ENCODE measurements at places on chromosomes 2 and 18.

- no peak for DNase-seq
Observed at GRCh38 chr2:211867845-211868451, 670.7 kb downstream of the ERBB4 start.

DNA sequence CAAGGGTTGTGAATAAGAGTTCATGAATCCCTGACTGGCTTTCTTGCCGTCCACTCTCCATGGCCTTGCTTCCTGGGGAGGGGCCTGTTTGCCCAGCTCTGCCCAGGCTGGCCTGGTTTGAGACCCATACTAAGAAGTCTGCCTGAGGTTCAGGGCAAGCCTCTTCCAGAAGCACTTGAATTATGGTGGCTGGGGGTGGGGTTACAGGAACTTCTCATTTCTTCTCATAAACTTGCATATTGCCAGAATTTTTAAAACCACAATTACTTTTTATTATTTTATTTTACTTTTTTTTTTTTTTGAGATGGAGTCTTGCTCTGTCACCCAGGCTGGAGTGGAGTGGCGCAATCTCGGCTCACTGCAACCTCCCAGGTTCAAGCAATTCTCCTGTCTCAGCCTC lies 42.0 kb downstream of the GORASP2 start:
- no peak for DNase-seq

- DNase-seq = peak; percentile 91
Observed at GRCh38 chr2:195613922-195614321, 43.1 kb upstream of the SLC39A10 start.

GRCh38 chr2:42233976-42234441 lies 64.9 kb downstream of the EML4 start:
- DNase-seq = no peak

- DNase-seq = peak; percentile 15
Observed at GRCh38 chr2:205129531-205129930, 552.8 kb upstream of the NRP2 start.

DNA sequence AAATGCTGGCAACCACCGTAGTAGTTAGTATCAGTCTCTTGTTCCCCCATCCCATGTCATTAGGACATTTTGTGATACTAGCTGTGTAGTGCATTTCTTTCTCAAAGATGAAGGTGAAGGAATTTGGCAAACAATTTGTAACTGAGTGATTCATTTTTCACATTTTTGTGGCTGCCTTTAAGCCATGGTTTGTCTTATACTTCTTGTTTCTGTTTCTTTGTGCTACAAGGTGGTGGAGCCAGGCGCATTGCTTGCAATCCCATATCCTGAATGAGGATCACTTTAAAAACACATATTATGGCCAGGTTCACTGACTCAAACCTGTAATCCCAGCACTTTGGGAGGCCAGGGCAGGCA lies 40.6 kb downstream of the GPD2 start:
- DNase-seq = no peak

DNA sequence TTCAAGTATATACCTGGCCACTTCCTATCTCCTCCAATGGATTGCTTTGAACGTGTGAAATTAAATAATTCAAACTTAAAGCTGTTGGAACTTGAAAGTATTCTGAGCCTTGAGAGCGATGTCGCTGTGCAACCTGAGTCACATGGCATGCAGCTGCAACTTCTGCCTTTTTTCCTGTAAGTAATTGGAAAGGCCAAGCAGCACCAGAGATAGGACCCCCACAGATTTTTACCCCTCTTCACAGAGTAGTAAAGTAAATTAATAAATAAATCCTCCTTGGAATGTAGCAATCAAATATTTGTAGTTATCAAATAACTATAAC lies 3.2 kb upstream of the RNF149 start:
- no peak for DNase-seq

DNA sequence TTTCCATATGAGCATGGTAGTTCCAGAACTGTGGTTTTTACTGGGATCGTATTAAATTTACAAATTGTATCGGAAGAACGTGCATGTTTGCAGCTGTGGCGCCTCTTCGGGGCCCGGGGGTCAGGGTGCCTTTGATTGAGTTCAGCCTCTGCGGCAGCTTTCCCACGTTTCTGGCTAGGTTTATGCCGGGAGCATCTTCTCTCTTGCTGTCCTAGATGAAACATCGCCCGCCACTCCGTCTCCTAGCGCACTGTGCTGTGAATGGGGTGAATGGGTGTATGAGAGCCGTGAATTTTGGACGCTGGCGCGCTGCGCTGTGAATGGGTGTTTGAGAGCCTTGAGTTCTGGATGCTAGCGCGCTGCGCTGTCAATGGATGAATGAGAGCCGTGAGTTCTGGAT lies 12.3 kb downstream of the PDCD1 start:
- no peak for DNase-seq

DNA sequence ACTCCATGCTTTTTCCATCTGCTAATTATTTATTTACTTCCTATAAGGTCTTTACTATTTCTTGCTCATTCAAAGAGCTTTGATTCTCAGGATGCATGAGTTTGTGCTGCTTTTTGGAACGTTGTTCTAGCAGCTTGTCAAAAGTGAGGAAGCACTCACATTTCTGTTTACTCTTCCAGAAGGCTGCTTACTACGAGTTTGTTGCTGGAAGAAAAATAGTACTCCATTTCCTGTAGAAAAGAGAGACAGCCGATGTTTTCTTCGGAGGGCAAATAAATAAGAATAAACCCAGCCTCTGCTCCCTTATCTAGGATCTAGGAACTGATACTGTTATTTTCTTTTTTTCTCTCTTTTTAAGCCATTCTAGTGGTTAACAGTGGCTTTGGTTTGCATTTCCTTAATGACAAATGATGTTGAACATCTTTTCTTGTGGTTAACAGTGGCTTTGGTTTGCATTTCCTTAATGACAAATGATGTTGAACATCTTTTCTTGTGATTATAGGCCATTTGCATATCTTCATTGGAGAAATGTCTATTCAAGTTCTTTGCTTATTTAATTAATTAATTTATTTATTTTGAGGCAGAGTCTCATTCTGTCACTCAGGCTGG lies 20.5 kb downstream of the CYP27A1 start:
- DNase-seq = no peak

DNA sequence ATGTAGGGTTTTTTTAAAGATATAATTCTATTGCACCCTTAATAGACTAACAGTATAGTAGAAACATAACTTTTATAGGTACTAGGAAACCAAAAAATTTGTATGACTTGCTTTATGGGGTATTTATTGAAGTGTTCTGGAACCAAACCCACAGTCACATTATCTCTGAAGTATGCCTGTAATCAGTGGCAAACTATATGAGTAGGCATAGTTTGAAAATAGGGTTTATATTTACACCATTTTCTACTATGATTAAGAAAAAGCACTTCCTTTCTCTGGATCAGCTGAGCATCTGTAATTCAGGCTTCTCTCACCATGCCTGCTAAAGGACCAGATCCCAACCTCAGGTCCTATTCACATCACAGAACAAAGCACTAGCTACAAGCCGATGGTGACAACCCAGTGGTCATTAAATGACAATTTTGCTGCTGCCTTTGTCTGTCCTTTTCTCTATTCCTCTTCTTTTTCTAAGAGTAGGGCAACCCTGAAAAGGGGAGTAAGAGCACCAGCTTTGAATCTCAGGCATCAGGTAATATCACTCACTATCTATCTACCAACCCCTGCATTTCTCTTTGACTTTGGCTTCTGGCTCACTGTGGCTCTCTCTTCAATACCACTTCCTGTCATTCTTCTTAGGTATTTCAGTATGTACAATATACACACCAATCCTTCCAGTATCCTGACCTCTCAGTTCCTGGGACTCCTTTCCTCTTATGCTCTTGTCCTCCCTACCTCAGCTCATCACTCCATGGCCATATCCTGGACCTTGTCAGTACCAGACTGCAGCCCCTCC lies 14.4 kb downstream of the NEMP2 start:
- DNase-seq = no peak

DNA sequence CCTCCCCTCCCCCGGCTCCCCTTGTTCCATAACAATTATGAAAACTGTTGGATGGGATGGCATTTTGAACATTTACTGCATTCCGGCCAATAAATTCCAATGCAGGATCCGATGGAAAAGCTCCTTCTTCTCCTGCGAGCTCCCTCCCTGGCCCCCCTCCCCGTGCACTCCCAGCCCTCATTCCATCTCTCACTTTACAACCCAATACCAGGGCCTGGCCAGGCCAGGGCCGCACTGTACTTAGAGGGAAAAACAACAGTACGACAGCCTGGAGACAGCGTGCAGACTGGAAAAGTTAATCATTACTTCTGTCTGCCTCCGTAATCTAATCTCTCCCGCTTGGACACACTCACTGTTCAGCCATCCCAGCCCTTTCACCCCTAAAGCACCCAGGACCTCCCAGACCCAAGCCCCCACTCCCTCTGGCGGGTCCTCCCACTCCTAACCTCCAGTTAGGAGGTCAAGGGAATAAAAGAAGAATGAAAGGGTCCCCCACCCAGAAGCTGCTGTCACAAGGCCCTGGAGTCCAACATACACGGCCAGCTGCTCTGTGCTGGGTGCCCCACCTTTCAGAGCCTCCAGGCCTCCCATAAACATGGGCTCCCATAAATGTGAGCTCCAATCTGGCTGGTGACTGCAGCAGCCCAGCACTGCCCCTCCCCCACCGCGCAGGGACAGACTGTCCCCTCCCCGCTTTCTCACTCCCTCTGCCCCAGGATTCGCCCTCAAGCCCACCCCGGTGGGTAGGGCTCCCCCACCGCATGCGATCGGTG lies 20.6 kb downstream of the SMAD7 start:
- peak; percentile 51 for DNase-seq

GRCh38 chr2:222451224-222451674 lies 26.9 kb downstream of the SGPP2 start:
- no peak for DNase-seq

DNA sequence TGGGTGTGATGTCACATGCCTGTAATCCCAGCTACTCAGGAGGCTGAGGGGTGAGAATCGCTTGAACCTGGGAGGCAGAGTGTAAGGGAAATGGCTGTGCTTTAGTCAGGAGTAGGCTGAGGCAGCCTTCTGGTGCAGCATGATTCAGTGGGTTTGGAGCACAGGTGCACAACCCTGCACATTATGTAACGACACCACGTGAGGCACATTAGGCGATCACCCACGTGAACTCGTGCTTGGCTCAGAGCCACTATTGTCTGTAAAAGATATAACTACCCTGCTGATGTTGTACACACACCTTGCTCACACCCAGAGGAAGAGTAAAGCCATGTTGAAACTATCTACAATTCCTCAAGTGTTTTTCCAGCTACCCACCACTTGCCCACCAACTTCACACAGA lies 54.8 kb upstream of the ZC3H15 start:
- DNase-seq = no peak

GRCh38 chr2:99863236-99863902 lies 279.0 kb downstream of the AFF3 start:
- no peak for DNase-seq

GRCh38 chr2:74425523-74425922 lies 4.0 kb downstream of the WDR54 start:
- DNase-seq = no peak

DNA sequence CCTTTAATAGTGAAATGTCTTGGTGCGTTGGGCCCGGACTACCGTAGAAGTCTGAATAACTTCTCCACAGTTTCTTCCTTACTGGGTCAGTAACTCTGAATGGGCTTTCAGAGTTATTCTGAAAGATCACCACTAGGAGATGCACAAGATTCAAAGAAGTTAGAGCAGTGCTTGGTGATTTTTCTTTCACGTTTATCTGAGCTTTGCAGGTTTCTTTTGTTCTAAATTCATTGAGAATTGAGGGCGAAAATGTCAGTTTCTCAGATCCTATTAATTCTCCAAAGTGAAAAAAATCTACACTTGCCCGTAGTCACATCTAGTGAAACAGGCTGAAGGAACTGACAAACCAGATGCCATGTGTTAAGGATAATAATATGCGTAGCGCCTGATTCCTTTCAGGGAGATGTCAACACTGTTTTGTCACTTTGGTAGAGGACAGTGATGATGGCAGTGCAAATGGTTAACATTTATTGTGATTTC lies 70.1 kb downstream of the QPCT start:
- DNase-seq = peak; percentile 75

DNA sequence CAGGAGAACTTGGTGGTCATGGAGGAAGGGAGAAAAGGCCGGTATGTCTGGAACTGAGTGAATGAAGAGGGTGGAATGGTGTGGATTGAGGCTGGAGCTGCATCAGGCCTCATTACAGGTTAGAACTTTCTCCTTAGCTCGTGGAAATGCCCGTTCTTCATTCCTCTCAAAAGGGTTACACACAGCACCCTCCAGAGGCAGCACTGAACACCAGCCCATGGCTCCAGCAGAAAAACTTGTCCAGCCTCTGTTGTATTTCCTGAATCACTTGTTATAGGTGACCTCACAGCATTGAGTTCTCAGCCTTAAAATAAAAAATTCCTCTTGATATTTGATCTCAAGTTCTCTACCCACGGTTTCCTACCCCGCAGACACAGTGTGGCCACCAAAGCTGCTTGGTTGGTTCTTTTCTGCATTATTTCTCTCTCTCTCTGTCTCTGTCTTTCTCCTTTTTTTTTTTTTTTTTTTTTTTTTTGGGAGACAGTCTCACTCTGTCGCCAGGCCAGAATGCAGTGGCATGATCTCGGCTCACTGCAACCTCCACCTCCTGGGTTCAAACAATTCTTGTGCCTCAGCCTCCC lies 89.6 kb downstream of the ITGB1BP1 start:
- peak; percentile 51 for DNase-seq

GRCh38 chr2:2237563-2237962 lies 93.5 kb downstream of the MYT1L start:
- no peak for DNase-seq

DNA sequence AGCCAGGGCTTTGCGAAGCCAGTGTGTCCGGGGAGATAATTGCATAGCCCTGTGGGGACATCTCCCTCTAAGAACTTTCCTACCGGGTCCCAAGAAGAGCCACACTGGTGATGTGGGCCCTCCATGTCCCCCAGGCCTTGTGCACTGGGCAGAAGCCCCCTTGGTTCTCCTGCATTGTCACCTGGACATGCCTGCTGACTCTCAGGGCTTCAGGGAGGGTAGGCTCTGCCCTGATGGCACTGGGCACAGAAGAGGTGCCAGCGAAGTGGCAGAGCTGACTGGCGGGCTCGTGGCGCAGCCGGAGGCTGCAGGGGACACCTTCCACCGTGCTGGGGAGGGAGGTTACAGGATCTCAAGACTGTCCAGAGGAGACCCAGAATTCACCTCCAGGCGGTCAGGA lies 28.3 kb downstream of the GLI2 start:
- no peak for DNase-seq

GRCh38 chr2:219434468-219434717 lies 250 bp upstream of the SPEG start:
- DNase-seq = no peak

- DNase-seq = no peak
Observed at GRCh38 chr2:88077080-88077479, 9.5 kb downstream of the SMYD1 start.

Measured in skin of body (tissue), 3 donors.